ENCODE measurements at places on chromosomes 6 and 20.

GRCh38 chr6:53961679-53962370, 149.4 kb upstream of the MLIP start:
- DNase-seq, result no peak

GRCh38 chr6:150857062-150857944, 8.2 kb upstream of the MTHFD1L start:
- DNase-seq, result peak; percentile 98

GRCh38 chr20:5670874-5671273, 79.3 kb upstream of the SHLD1 start:
- DNase-seq, result no peak

GRCh38 chr20:62215991-62216635, 4.0 kb downstream of the HRH3 start:
- DNase-seq, result no peak

GRCh38 chr6:133553652-133554051, 312.5 kb downstream of the EYA4 start:
- DNase-seq, result peak; percentile 75

GRCh38 chr6:40819182-40819834, 219.7 kb downstream of the UNC5CL start:
- no peak for DNase-seq

DNA sequence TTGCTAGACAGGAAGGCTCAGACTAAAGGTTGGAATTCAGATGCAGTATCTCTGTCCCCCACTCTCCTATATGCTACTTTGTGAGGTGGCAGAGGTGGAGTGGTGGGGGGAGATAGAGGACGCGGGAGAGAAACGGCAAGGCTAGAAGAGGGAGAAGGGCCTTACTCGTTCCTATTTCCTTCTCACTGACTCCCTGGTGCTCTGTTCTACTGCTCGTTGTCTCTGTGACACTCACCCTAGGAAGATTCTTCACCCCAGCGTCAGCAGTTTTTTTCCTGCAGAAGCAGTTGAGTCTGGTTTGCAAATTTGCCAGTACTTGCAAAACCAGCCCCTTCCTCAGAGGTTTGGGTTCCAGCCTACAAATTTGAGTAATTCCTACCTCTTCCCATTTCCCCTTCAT, 801.1 kb upstream of the SLC35B3 start:
- no peak for DNase-seq

DNA sequence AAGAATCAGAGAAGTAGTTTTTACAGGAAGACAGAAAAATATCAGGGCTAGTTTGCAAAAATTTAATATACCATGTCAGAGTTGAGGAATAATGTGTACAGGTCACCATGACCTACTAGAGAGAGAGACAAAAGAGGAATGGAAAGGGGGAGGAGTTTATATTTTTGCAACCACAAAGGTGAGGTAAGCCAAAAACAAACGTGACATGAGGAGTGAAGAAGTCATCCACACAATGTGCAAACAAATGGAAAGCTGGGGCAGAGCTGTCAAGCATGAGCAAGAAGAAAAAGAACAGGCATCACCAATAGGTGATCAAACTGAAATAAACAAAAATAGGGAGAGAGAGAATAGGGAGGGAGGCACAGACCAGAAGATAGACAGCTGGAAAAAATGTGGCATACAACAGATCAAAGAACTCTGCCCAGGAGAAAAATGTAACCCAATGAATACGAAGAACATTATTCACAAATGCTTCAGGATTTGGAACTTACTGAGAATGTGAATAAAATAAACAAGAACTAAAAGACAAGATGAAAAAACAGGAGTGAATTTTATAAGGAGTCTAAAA, 15.5 kb downstream of the RARS2 start:
- DNase-seq, result no peak

DNA sequence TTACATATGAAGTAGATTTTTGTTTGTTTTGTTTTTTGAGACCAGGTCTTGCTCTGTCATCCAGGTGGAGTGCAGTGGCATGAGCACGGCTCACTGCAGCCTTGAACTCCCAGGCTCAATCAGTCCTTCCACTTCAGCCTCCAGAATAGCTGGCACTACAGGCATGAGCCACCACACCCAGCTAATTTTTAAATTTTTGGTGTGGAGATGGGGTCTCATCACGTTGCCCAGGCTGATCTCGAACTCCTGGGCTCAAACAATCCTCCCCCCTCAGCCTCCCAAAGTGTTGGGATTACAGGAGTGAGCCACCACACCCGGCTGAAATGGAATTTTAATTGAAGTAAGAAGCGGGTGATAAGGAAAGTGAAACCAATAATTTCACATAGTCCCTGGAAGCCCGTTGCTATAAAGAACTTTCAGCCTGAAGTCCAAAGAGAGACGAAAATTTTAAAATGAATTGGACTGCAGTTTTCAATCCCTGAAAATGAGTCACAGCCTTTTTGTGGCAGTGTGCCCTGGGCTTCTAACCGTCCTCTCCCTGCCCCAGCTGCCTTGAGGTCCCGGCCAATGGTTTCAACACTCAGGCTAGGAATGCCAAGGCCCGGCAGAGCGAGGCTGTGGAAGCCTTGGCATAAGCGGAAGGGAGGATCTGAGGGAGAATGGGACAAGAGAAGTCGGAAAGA, 757 bp downstream of the RAET1E start:
- peak; percentile 59 for DNase-seq

- DNase-seq, result peak; percentile 40
Observed at GRCh38 chr6:28977341-28978132, 27.6 kb downstream of the ZNF311 start.

DNA sequence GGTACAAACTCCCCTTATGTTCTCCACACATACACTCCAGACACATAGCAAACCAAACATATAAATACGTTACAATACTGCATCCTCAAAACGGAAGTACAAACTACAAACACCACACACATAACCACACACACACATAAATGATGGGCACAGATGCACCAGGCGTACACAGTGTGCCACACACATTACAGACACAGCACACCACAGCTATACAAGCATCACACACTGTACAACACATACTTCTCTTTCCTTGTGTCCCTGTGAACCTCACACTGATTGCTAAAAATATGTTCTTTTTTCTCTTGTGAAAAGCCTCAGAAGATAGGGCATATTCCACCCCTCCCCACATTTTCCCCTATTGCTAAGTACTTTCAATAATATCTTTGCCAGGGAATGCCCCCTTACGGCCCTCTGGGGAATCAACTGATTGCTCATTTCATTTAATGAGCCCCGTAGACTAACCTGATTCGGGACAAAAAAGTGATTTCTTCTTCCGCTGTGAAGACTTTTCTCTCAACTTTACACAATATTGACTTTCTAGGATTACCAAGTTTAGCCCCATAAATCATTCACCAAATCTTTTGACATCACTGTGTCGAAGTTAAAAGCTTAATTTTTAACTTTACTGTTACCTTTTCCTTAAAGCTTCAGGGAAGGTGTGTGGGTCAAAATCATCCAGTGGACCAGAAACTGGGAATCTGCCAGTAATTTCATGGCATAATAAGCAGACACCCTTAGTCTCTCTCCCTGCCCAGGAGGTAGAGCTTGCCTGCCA, at the start of gene SLC17A1:
Gene SLC17A1, minus strand, starts transcription at position 521 of the 775 bp plus-strand sequence. CDS start 1,495 bp downstream, outside the sequence.
- no peak for DNase-seq

DNA sequence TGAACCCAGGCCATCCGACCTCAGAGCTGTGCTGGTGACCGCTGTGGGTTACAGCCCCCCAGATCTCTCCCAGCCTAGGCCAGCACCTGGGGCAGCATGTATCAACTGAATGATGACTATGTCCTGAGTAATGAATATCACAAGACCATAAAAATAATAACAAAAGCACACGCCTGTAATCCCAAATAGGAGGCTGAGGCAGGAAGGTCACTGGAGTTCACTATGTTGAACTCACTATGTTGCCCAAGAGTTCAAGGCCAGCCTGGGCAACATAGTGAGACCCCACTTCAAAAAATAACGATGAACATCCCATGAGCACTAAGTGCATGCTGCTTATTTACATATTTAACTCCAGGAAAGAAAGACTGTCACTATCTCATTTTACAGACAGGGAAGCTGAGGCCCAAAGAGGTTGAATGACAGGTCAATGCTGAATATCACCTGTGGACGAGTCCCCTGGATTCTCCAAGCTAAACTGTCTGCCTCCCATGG, 92.3 kb downstream of the NFATC2 start:
- DNase-seq, result no peak

DNA sequence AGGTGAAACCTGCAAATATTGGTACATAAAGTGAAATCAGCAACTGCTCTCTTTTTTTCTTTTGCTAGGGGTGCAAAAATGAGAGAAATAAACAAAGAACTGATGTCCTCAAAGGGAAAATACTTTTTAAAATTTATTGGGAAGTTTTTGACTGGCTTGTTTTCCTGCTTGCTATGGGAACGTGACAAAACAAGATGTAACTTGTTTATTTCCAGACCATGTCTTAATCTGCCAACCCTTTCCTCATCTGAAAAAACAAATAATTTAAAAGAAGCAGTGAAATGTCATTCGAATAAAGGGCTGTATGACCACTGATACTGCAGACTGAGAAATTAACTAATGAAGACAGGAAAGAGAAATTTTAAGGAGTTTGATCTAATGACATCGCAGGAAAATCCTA, 221.9 kb downstream of the CBLN4 start:
- no peak for DNase-seq

DNA sequence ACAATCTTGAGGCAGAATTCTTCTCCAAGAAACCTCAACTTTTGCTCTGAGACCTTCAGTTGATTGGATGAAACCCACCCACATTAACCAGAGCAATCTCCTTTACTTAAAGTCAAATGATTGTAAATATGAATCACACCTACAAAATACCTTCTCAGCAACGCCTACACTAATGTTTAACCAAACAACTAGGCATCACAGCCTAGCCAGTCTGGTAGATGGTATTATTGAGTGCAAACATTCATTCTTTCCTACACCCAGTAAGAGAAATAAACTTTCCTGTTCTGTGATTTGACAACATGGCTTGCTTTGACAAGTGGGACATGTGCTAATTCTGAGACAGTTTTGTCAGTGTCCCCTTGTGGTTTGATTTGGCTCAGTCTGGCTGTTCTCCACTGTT, 252.2 kb downstream of the HACE1 start:
- no peak for DNase-seq

DNA sequence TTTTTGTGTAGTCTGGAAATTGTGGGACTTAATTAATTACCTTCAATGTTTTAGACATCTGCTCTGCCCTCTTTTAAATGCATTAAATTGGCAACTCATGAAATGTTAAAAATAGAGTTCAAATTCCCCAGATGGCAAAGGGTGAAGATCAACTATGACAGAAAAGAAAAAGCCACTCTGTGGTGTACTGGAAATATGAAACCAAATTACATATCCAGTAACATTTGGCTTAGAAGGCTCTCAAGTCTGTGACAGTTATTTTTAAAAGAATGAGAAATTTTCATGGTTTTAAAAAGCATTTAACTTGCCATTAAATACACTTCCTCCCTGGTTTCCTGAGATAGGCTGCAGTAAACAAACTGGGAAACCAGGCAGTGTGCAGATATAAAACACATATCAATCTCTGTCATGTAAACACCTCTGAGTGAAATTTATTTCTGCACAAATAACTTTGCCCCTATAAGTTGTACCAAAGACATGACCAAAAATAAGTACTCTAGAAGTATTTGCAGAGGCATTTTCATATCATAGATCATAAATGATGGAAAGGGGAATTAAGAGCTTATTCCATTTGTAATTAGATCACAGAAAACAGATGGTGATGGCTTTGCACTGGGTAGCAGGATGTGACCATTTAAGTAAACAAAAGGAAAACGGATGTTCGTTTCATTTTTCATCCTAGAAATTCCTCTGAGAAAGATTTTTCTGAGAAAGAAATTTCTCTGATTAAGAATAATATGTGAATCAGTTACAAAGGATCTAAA, 360.1 kb downstream of the SAMD5 start:
- DNase-seq, result peak; percentile 34

GRCh38 chr6:70310063-70310694, 7.3 kb upstream of the COL9A1 start:
- DNase-seq, result peak; percentile 67

- DNase-seq, result no peak
Observed at GRCh38 chr20:58877050-58877975, 24.8 kb downstream of the GNAS start.

- DNase-seq, result no peak
Observed at GRCh38 chr6:17365961-17366360, 27.4 kb upstream of the CAP2 start.

- DNase-seq, result no peak
Observed at GRCh38 chr20:57872816-57873409, 163.1 kb upstream of the PMEPA1 start.

- DNase-seq, result peak; percentile 39
Observed at GRCh38 chr6:43904311-43905123, 134.5 kb downstream of the VEGFA start.

- peak; percentile 22 for DNase-seq
Observed at GRCh38 chr20:44656448-44656847, 4.9 kb upstream of the ADA start.

DNA sequence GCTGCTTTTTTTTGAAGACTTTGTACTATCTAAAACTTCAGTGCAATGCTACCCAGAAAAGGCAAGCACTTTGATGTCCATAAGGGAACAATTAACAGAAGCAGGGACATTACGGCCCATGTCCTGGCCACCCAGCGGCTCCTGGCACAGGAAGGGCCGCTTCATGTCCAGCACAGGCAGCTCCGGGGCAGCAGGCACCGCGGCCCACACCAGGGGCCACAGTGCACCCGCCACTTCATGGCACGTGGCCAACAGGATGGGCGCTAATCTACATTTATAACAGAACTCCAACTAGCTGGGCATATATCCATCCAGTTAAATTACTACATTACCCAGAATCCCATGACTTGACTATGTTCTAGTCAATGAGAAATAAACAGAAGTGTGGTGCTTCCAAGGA, 198.2 kb upstream of the ID4 start:
- DNase-seq, result no peak

DNA sequence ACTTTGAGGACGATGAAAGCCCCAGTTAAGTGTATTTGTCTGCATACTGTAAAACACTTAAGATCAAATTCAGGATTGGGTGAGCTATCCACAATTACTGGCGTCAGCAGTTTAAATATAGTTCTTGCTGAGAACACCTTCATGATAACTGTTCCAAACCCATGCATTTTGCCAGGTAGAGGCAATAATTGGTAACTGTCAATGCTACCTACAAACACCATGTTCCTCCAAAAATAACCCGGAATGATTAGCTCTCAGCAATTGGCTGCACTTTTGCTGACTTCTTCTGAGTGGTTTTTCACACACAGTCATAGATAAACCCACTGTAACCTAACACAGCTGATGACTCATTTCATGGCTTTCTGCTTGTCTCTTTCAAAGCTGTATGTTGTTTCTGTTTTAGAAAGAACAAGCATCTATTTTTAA, 1358.6 kb upstream of the GJE1 start:
- peak; percentile 67 for DNase-seq

GRCh38 chr6:82413868-82414267, 50.3 kb downstream of the TPBG start:
- DNase-seq, result no peak

DNA sequence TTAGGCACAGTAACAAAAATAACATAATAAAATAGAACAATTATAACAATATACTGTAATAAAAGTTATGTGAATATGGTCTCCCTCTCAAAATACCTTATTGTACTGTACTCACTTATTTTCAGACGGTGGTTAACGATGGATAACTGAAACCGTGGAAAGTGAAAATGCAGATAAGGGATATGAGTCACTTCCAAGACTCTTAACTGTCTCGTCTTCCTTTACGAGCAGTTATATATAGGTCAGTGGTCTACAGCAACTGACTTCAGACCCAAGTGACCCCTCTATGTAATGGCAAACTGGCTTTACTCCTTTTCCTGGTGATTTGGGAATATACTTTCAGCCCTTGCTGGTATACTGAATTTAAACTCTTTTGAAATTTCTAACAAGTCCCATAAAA, 261.4 kb downstream of the SLC35F1 start:
- no peak for DNase-seq

Data from dermis blood vessel endothelial cell (primary cell).